Activated naive CD4-positive, alpha-beta T cell (primary cell): ENCODE measurements at places on chromosomes 2 and 18.

DNA sequence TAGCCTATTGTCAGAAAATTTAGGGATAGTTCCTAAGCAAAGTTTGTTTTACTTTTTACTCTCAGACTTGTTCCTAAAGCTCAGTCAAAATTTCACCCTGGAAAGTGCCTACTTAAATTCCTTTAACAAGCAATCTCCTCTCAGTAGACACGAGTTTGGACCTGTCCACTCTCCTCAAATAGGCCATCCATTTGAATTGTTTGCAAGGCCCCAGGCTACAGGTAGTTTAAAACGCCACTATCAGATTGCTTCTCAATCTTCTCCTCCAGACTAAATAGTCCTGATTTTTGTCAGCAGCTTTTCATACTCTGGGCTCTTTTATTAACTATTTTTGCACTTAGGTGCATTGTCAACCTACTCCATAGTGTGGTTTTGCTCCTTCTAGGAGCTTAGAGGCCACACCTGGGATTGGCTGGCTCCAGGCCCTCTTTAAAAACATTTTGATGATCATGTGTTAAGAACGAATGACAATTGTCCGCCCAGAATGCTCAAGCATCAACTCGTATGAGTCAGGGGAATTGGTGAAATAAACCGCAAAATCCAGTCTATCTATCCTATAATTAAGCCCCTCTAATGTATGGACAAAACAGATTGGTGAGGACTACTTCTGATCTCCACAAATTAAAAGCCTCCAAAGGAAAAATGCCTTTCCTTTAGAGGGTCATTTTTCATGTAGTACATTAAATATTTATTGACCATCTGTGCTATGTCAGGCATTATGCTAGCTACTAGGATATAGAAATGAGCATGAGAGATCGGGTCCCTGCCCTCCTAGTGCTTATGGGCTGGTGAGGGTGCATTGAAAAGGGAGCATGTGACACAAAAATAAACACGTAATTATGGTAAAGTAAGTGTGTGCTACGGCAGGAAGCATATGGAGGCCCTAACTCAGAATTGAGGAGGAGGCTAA is 333.8 kb upstream of the TNP1 start:
- no peak for DNase-seq

- DNase-seq: no peak
Measured at GRCh38 chr2:206438196-206438724, 5.1 kb upstream of the ADAM23 start.

DNA sequence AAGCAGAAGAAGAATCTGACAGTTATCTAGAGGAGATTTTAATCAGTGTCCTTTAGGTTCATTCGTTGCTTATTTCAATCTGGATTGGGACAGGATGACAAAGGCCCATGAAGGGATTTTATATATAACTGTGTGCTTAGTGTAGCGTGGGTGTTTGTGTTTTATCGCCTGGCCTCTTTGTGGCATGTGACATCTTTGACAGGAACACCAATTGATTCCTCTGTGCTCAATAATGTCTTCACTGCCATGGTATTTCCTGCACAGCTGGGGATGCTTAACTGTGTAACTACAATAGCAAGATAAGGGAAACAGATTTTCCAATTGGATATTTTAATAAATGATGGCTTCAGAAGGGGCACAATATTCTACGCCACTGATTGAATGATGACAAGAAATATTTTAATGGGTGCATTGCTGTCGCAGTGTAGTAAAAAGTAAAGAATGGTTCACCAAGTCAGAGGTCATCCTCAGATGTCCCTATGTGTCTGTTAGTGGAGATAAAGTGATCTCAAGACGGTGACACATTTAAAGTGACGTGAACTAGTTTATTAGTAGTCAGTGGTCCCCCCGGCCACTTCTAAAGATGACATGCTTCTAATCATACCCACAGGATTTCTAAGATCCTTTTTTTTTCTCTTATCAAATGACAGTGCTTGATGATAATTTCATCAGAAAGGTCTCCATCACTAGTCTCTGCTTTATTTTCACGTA is 160.4 kb downstream of the AGAP1 start:
- no peak for DNase-seq

- DNase-seq: no peak
Measured at GRCh38 chr2:172969166-172969565, 106.5 kb upstream of the MAP3K20 start.

GRCh38 chr2:129492548-129492947 is 486.9 kb upstream of the RAB6C start:
- no peak for DNase-seq

GRCh38 chr2:111116843-111117597 is 3.7 kb upstream of the BCL2L11 start:
- DNase-seq: peak; percentile 56

DNA sequence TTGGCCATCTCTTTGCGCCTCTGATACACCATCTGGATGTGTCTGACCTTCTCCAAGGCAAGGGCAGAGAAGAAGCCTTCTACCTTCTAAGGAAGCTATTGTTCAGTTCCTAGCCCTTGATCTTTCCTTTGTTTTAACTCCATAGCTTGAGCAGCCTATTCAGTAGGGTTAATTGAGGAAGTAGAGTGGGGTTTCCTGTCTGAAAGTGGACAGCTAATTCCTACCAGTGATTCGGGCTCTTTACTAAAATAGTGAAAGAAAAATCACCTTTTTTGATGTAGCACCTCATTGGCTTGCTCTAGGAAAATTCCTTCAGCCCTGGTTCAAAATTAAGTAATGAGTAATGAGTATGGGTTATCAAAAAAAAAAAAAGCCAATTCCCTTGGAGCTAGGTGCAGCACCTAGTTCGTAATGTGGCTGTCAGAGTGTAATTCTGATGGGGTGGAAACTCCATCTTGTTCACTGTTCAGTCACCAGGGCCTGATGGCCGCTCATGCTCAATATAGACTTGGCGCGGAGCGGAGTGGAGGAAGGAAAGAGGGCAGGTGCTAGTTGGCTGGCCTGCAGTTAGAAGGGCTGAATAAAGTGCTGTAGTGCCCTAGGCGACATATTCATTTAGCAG is 2.9 kb upstream of the MGAT5 start:
- no peak for DNase-seq

GRCh38 chr2:127197475-127198385 is 22.4 kb downstream of the CYP27C1 start:
- peak; percentile 6 for DNase-seq

- no peak for DNase-seq
Measured at GRCh38 chr2:101251844-101252407, 760 bp upstream of the CNOT11 start.

DNA sequence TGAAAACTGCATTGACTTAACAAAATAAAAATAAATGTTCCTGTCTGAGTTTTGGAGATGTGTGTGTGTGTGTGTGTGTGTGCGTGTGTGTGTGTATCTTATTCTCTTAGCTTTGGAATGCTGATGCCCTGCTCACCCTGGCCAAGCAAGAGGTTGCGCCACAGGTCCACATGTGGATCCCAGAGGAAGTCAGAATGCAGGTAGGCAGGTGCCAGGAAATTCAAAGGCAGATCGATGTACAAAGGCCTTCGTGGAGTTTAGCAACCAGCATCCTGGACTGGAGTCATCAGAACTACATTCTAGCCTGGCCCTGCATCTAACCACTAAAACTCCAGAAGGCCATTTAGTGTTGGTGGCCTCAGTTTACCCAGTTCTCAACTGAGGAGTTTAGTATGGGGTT is 12.4 kb downstream of the G6PC2 start:
- no peak for DNase-seq

DNA sequence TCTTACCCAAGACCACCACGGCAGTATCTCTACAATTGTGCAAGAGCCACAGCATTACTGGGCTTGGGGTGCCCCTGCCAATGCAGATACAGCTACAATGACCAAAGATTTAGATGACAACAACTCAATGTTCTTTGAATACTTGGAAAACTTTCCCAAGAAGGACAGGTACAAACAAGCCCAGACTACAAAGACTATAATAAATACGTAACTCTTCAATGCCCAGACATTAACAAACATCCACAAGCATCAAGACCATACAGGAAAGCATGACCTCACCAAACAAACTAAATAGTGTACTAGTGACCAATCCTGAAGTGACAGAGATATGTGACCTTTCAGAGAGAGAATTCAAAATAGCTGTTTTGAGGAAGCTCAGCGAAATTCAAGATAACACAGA is 62.8 kb downstream of the ICA1L start:
- DNase-seq: no peak
